ENCODE measurements at places on chromosomes 3 and 15.

- no peak for DNase-seq
These were observed 7.7 kb downstream of the CAPN3 start for GRCh38 chr15:42367041-42367440.

GRCh38 chr3:15404767-15405166 lies 22.6 kb downstream of the METTL6 start:
- no peak for DNase-seq

DNA sequence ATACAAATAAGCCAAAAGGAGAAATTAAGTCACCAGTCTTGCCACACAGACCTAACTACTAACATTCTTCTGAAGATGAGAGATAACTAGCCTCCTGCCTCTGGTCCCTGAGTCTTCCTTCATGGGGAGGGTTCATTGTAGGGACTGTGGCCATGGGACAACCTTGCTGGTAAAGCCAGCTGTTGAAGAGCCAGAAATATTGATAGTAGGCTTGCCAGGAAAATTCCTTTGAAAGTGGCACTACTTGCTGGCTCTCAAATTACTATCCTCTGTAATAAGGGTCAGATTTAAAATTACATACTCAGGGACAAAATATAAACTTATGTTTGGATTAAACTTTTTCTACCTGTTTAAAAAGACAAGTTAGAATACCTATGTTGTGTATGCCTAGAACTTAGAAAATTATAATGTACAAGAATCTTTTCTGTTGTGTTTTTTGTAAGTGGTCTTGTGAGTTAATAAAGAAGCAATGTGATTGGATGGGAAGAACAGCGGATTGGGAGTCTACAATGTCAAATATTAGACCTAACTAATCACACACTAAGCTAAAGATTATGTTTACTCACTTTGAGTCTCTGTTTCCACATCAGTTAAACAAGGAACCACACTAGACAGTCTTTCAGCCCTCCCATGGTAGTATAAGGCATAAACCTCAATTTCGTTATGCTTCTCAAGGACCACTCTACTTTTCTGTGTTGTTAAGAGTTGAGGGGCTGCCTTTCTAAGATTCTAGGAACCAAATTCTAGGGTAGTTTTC lies 60.0 kb upstream of the TRIM71 start:
- no peak for DNase-seq

DNA sequence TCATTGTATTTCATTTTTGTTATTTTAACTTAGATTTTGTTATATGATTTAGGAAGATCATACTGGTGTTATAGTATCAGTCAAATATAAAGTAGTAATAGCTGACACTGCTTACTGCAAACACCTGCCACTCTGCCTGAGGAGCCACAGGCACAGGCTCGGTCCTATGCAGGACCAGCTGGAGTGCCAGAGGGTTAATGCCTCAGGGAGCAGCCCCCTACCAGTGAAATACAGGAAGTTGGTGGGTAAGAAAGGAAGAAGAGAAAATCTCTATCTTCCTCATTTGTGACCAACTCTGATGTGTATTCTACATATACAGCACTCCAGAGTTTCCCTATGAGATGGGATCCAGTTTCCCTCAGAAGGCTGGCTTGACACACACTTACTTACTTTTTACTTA lies 593.3 kb downstream of the UNC13C start:
- DNase-seq: no peak

GRCh38 chr3:121557426-121557934 lies 10.3 kb upstream of the ARGFX start:
- no peak for DNase-seq

- no peak for DNase-seq
These were observed 34.5 kb downstream of the CCDC12 start for GRCh38 chr3:46942076-46942475.

DNA sequence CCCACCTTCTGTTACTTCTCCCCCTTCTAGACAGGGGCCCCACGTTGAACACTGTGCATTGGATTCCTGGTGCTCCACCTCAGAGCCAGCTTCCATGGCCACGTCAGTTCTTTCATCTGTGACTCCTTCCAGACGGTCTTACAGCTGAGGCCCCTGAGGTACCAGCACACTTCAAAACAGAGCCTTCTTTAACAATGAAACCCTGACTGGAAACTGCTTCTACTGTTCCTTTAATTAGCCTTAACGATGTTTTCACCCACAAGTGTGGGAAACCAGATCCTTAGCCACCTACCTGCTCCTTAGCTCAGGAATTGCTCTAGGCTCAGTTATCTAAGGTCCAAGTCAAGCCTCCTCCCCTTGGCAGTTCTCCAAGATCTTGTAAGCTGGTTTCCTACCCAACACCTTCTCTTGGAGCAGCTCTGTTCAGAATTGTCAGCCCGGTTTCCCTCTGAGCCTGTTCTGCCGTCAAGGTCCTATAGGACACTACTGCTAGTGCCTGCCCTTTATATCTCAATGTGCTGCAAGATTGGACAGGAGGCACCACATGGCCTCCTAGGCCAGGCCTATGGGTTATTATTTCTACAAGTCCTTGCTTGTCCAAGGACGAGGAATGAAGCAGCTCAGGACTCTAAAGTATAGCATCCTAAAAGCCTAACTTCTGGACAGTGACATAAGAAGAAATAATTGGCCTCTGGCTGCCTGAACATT lies 80.7 kb downstream of the FMN1 start:
- DNase-seq: no peak

GRCh38 chr15:35673093-35673684 lies 127.2 kb upstream of the DPH6 start:
- DNase-seq: no peak

GRCh38 chr3:134567605-134568004 lies 81.7 kb downstream of the CEP63 start:
- no peak for DNase-seq

- DNase-seq: no peak
These were observed 165.1 kb upstream of the ATP10A start for GRCh38 chr15:26028086-26028740.

- DNase-seq: no peak
These were observed 12.4 kb downstream of the GYG1 start for GRCh38 chr3:149003653-149004305.

DNA sequence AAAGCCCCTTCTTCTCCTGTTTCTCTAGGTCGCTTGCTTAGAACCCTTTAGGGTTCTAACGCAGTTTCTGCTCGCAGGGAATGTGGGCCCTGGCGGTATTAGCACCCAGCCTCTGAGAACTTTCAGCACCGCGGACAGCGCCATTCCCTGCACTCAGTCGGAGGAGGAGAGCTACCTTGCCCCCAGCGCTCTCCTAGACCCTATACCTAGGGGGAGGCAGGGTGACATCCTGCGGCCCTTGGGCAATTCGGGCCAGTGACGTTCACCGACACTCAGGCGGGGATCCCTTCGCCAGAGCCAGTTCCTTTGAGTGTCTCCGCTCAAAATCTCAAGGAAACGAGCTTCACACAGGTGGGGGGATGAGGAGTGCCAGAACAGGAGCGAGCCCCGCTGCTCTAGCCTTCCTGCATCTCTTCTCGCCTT lies 1.3 kb downstream of the SLC7A14 start:
- DNase-seq: peak; percentile 32

DNA sequence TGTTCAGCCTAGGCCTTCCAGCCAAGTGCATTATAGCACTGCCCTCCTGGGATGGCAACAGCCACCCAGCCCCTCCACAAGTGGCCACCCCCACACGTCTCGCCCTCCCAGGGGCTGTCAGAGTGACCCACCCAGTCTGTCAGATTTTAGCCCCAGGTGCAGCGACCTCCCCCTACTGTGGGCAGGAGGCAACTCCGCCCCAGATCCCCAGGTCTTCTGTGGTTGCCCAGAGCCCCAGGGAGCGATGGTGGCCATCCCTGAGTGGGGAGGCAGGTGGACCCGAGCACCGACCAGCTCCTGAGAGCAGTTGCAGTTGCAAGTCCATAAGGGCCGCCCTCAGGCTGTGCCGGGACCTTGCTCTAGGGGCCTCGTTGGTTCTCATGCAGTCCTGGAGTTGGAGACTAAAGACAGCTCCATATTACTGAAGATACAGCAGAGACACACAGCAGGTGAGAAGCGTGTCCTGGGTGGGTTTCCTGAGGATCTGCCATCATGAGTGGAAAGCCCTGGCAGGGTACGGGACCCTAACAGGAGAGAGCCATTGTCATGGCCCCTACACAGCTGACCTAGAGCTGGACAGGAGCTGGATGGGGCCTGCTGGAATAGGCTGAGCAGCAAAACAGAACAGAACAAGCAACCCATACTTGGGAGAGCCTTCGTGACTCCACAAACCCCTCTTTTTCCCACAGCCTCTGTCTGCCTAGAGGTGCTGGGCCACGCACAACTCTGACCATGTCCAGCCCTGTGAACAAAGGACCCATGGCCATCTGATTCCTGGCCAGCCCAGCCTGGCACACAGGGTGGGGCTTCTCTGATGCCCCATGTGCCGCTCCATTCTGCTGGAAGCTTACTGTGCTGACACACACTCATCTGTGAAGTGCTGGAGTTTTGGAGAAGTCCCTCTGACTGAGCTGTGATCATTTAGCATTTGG lies 110.3 kb upstream of the ALDH1A3 start:
- DNase-seq: no peak

GRCh38 chr3:12237912-12238650 lies 50.8 kb upstream of the PPARG start:
- no peak for DNase-seq

- DNase-seq: no peak
These were observed 266.1 kb downstream of the ARRDC4 start for GRCh38 chr15:98226578-98226977.

DNA sequence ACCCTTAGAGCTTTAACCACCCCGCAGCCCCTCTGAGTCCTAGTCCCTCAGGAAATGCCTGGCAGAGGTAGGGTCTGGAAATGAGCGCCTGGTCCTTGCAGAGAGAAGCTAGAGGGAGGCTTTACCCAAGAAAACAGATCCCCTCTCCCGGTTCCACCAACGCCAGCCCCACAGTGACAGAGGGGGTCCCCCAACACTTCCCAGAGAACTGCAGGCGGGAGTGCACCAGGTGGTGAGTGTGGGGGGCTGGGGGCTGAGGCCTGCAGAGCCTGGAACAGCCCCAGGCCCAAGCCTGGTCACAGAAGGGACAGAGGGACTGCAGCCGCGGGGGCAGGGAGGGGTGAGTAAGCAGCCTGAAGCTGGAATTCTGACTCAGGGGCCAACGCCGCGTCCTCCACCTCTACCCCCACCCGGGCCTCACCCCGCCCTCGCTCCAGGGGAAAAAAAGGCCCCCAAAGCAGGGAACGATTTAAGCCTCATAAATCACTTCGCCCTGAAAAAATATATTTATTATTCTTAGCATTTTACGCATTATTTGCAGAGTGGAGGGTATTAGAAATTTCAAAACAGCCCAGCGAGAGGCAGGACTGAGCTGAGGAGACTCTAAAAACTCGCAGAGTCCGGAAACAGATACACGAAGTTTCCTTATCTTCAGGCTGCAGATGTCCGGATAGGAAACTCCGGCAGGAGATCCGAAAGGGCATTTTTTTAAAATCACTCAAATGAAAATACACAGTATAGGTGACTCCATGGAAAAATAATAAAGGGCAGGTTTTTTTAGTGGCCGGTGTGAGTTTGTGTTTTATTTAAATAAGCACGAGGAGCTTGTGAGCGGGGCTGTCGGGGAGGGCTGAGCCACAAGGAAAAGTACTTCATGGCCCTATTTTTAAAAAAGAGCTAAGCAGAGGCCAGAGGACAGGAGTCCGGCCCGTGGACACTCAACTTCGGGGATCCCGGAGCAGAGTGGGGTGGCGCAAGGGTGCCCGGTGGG lies 10.0 kb downstream of the GATA2 start:
- no peak for DNase-seq

GRCh38 chr3:72042397-72043203 lies 257.7 kb upstream of the PROK2 start:
- DNase-seq: no peak

DNA sequence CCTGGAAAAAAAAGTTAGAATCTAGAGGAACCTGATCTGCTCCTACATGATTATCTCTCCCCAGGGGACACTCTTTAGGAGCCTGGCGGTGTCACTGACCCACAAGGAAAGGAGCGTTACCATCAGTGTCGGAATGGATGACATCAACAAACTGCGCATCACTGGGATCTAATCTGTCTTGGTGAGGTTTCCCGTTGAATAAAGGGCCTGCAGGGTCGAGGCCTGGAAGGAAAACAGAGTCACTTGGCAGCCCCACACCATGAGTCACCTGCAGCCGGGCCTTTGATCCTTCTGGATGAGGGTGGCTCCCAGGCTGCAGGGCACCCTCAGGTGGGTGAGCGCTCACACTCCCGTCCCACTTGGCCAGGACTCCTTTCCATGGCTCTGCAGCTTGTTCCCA lies 25.0 kb downstream of the LIPH start:
- no peak for DNase-seq

- DNase-seq: no peak
These were observed 33.3 kb upstream of the TBC1D23 start for GRCh38 chr3:100227511-100227921.

DNA sequence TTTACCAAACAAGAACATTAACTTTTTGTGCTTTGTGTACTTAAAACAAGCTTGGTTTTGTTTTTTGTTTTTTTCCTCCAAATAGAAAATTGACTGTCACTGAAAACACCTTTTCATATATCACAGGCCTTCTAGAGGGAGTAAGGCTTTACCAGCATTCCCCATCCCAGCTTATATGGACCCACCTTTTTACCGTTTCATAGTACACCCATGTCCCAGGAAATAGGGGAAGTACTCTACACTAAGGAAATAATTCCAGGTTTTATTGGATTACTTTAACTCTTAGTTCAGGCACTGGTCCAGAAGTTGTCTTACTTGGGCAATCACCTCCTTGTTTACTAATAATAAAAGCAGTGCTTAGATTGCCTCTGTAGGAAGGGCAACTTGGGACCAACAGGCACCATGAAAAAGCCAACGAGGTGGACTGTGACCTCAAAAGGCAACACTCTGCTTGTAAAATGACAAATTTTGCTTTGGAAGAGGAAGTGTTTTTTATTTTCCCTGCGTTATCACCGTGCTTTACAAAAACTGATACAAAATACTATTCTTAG lies 26.2 kb downstream of the HMG20A start:
- DNase-seq: no peak

- DNase-seq: no peak
These were observed 704.2 kb downstream of the EDEM1 start for GRCh38 chr3:5891711-5892110.

DNA sequence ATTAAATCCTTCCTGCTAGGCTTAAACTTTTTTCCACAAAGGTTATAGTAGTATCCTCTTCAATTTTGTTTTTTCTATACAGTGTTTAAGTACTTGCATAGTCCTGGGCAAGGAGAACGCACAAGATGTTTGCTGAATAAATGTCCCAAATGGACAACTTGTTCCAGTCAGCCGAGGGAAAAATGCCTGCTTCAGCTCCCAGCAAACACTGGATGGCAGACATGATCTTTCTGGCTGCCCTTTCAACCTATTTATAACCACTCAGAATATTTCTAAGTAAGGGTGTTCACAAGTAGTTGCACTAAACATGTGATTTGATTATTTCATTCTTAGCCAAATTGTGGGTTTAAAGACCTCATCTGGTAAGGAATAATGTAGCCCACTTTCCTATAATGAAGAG lies 29.8 kb downstream of the GNB4 start:
- no peak for DNase-seq

- no peak for DNase-seq
These were observed 260.4 kb upstream of the GPR149 start for GRCh38 chr3:154690413-154690812.

- DNase-seq: no peak
These were observed 7.9 kb downstream of the RTF1 start for GRCh38 chr15:41424809-41425208.
